ENCODE measurements at places on chromosomes 4 and X.

DNA sequence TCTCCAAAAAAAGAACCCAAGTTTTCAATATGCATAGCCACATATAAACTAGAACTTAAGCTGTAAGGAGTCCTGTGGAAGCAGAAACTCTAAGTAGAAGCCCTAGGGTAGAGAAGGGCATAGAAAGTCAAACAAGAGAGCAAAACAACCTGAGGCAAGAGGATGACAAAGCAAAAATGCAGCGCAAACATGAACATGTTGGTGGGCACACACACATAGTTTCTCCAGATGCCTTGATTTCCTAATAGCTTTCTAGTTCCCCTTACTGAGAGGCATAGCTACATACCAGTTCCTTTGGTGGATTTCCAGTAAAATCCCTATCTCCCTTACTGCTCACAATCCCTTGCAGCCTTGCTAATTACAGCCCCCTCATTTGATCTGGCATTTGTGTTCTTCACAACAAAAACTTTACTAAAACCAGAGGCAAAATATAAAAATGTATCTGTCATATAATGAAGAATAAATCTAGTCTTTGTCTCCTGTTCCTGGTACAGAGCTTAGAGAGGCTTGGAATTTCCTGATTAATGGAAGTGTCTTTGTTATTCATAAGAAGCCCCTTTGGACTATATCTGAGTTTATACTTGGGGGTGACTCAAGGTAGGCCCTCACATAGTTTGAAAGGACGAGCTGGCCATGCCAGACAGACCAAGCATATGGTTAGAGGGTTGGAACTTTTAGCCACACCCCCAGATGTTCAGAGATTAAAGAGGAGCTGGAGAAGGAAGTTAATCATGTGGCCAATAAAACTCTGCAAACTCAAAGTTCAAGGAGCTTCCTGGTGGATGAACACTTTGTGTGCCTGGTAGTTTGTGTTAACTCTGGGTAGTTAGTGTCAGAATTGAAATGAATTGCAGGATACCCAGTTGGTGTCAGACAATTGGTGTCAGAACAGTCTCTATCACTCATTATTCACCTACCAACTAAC is 52.7 kb upstream of the ZCCHC13 start:
- DNase-seq = no peak

DNA sequence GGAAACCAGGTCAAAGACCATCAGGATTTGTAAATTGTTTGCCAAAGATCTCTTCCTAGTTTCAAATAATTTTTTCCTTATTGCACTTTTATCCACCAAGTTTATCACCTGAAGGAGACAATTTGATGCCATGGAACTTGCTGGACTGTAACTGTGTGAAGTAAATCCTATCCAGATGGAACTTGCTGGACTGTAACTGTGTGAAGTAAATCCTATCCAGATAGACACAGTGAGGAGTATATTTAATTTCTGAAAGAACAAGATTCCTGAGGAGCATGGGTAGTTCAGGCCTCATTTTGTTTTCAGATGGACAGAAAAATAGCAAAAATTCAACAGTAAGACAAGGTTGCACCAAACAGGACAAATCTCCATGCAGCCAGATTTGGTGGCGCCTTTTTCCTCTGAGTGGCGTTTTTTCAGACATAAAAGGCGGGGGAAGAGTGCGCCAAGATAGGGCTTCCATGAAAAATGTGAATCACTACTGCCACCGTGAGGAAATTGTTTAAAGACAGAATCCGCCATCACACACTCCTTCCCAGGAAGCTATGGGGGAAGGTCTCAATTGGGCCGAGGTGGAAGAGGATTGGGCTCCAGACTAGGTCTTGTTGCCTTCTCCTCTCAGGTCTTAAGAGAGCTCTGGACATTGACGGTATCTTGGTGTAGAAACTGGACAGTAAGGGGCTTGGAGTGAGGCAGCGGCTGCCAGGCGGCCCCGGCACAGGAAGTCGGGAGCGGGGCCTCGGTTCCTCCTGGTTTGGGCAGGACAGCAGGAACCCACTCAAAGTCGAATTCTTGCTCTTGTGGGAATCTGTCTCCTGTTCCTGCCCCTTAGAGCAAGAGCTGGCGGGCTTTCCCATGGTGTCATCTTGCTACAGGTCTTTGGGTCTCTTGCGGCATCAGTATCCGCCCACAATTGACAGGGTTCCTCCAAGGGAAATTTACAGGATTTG is 234.7 kb downstream of the OR13H1 start:
- no peak for DNase-seq

DNA sequence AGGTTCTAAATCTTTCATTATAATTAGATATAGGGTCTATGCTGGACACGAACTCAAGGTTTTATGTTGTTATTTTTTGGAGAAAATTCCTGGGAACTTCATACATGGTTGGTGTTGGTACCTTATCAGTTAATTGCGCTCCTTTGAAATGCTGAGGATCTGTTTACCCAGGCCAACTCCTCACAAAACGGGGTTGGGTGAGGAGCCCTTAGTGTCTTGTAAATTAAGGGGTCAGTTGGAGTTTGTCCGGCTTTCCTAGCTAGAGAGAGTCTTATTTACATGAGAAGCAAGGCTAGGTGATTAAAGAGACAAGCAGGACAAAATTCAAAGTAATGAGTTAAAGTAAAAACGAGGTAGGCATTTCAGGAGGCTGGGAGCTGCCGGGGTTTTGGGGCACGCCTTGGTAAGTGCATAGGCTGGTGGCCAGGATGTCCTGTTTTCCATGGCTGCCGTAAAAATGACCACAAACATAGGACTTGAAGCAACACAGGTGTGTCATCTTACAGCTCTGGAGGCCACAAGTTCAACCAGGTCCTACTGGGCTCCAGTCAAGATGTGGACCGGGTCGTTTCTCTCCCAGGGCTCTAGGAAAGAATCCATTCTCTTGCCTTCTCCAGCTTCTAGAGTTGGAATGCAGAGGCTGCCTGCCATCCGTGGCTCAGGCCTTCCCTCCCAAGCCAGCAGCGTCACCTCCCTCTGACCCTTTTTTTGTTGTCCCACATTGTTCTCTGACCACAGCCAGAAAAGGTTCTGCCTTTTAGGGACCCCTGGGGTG is 19.8 kb downstream of the PSAPL1 start:
- DNase-seq = no peak

DNA sequence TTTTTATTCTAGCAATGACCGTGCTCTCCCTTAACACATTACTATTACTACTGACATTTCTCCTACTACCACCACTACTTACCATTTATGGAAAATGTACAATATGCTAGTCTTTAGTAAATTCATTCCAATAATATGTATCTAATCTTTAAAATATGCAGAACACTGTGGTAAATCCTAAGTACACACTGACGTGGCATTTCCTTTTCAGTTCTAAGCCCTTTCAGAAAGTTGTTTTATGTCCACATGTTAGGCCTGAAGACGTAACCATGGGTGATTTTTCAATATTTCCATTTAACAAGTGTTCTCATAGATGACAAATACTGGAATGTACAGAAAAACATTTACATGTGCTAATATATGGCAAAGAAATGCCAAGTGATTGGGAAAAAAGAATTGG is 268.6 kb upstream of the SLIT2 start:
- DNase-seq = no peak

- DNase-seq = no peak
These were observed 76.0 kb downstream of the GLRA3 start for GRCh38 chr4:174753021-174753420.

DNA sequence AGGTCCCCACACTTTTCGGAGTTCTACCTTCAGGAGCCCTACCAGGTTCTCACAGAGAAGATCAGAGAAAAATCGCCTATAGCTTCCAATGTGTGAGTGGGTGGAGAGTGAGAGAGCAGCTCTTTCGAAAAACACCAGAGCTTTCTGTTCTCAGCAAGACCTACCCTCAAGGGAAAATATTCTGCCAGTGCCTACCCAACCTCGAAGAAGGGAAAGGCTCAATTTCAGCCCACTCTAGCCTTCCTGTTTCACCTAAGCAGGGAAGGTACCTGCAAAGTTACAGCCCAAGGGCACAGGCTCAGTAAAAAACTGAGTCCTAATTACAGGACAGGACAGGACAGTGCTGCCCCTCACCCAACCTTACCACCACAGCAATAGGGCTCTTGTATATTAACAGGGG is 104.0 kb upstream of the WDR17 start:
- DNase-seq = no peak

DNA sequence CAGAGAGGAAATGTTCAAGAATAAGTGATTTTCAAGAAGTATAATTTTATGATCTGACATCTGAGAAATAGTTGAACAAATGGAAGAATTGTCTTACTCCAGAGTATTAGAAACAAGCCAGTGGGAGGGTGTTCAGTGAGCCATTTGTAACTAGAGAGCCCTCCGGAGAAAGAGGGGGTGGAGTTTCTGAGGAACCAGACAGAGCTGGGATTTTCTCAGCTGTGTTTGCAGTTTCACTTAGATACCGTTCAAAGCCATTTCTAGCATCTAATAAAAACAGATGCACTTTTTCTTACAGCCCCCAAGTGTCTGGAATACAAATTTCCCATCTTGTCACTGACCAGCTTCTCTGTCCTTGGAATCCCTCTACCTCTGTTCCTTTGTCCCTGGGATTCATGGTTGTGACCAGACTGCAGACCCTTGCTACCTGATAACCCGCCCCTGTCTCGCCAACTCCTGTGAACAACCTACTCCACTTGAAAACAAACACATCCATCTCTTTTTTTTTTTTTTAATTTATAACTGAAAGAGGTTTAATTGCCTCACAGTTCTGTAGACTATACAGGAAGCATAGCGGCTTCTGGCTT is 132.8 kb upstream of the KLF3 start:
- no peak for DNase-seq

- no peak for DNase-seq
These were observed 85.5 kb upstream of the TET2 start for GRCh38 chr4:105061136-105061696.

DNA sequence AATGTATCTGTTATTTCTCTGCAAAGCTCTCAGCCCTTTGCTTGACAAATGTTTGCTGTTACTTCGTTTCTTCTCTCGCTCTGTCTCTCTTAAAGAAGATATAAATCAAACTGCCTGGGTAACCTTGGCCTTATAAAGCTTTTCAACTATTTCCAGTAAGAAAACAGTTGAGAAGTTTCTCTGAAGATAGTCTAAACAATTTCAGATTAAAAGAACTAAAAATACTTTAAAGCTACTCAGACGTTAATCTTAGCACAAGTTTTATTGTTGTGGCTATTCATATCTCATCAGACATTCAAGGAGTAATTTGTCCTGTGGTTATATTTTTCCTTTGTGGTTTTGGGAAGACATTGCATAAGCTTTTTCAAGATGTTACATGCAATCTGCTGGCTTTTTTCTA is 22.6 kb downstream of the HOPX start:
- DNase-seq = no peak

DNA sequence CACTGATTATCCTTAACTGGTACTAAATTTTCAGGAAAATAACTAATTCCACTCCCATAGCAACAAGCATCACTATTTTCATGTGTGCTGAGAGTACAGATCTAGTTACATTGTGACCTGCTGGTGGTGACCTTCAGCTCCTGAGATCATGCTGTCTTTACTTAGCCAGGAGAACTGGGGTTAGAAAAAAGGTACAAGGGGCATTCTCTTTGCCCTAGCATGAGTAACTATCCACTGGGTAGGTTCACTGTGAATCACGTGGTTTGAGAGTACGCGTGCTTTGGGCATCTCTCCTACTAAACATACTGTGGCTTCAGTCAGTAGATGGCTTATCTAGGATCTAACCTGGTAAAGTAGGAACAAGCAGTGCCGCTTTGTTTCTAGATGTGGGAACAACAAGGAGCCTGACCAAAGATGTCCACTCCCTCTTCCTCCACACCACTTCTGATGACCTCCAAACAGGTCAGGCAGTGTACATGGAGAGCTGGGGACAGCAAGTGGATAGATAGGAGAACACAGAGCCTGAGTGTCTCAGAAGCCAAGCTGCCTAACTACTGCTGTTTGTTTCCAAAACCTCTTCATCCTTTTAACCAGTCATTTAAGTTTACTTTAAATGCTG is 90.2 kb downstream of the CBR4 start:
- no peak for DNase-seq

DNA sequence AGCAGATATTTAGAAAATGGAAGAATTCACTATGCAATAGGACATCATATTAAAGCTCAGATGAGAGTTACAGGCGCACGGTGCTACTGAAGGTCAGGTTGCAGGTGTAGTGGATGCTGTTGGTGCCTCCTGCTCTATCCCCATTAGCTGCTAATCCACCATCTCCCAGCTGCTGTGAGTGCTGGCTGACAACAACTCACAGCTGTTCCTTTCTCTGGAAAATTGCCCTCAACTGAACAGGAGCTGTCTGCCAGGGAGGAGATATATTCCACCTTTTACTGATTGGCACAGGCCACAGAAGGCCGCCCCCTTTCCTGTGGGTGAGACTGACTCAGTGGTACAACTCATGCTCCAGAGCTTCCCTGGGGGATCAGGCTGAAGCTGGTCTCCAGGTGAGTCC is 48.7 kb downstream of the UCHL1 start:
- DNase-seq = no peak

DNA sequence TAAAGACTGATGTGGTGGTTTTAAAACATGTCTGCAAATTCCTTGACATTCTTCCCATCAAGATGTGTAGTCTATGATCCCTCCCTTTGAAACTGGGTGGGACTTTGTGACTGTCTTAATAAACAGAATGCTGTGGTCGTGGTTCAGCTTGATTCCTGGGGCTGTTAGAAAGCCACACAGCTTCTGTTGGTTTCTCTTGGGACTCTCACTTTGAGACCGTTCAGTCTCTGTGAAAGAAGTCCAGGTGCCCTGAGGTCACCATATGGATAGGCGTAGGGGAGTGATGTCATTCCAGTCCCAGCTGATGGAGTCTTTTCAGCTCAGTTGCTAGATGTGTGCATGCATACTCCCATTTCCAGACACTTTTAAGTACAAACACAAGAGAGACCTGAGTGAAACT is 216.6 kb downstream of the KDR start:
- DNase-seq = no peak

DNA sequence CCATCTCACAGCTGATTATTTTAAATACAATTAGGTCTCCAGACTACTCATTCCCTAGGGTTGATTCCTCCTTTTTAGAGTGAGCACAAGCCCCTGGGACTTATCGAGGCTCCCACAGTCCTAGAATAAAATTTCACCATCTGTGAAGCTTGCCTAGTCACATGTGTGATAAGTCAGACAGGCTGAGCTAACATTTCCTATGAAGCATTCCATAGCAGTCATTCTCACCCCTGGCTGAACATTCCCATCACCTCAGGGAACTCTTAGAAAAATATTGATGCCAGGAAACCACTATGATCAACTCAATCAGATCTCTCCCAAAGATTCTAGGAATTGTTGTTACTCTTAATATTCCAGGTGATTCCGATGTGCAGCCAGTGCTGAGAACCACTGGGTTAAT is 37.7 kb downstream of the ARHGEF9 start:
- no peak for DNase-seq

DNA sequence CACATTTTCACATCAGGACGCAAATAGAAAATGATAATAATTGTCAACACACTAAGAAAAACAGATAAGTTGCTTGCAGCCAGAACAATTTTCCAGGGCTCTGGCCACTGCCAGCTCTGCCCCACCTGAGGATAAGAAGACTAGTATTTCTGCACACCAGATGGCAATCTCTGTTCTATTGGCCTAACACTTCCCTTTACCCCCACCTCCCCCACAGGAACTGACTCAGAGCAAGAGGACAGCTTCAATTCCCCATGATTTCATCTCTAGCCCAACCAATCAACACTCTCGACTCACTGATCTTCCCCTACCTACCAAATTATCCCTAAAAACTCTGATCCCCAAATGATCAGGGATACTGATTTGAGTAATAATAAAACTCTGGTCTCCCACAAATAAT is 164.0 kb downstream of the SMARCA1 start:
- no peak for DNase-seq
